CD14-positive monocyte (primary cell): ENCODE measurements at places on chromosomes 13 and 19. TPM values are rescaled to one million over a fixed set of nuclear protein-coding genes. Genes with fewer than 3 reads are reported as not detected.

The KIR2DL3 gene
- polyA plus RNA-seq, result not detected

The ADAMTS10 gene
- polyA plus RNA-seq, result not detected

The RHPN2 gene
- polyA plus RNA-seq, result 0.23 and 0.93 TPM in 2 replicates

The CYP4F12 gene
- not detected for polyA plus RNA-seq

The ADGRE1 gene
- 37.7 TPM for polyA plus RNA-seq

The KIR2DL4 gene
- polyA plus RNA-seq, result 0.12 TPM

The CALR3 gene
- not detected in 2 replicates for polyA plus RNA-seq

The FRY gene
- polyA plus RNA-seq, result 5.0 TPM

The HCST gene
- 264 and 521 TPM in 2 replicates for polyA plus RNA-seq

- no peak for DNase-seq
Measured at GRCh38 chr19:18385675-18386542, at the start of gene GDF15. Gene GDF15 (plus strand): TSS chr19:18386158. CDS start chr19:18386190, 32 bp downstream.

- peak; percentile 24 for DNase-seq
Measured at GRCh38 chr13:50292081-50292480, 276.8 kb downstream of the KCNRG start.

GRCh38 chr19:33150852-33151518, 19.1 kb downstream of the WDR88 start:
- no peak for DNase-seq

- DNase-seq, result no peak
Measured at GRCh38 chr19:16620018-16620417, 8.0 kb downstream of the MED26 start.

DNA sequence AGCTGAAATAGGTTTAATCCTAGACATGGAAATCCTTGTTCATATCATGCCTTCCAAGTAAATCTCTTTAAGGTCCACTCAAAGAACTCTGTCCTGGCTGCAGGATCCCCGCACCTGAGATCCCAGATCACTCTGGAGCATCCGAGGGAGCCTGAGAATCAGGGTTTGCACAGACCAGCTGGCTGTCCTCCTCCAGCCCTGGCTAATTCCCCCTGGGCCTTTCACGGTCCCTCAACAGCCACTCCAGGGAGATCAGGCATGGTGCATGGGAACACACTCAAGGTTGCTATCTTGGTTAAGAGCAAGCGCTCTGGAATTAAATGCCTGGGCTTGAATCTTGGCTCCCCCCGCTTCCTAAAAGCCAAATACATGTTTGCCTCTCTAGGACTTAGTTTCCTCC, 130.8 kb downstream of the IRS2 start:
- no peak for DNase-seq

DNA sequence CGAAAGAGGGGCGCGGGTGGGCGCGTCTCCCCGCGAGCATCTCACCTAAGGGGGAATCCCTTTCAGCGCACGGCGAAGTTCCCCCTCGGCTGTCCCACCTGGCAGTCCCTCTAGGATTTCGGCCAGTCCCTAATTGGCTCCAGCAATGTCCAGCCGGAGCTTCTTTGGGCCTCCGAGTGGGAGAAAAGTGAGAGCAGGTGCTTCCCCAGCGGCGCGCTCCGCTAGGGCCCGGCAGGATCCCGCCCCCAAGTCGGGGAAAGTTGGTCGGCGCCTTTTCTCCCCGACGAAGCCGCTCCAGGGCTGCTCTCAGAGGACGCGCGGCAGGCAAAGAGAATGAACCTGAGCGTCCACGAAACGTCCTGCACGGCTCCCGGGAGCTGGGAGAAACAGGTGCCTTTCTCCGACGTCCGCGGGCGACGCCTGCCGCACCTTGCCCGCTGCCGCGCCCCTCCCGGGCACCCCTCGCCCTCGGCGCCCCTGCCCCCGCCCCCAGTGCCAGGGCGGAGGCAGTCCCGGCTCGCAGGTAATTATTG, 366 bp upstream of the KL start:
- DNase-seq, result no peak

DNA sequence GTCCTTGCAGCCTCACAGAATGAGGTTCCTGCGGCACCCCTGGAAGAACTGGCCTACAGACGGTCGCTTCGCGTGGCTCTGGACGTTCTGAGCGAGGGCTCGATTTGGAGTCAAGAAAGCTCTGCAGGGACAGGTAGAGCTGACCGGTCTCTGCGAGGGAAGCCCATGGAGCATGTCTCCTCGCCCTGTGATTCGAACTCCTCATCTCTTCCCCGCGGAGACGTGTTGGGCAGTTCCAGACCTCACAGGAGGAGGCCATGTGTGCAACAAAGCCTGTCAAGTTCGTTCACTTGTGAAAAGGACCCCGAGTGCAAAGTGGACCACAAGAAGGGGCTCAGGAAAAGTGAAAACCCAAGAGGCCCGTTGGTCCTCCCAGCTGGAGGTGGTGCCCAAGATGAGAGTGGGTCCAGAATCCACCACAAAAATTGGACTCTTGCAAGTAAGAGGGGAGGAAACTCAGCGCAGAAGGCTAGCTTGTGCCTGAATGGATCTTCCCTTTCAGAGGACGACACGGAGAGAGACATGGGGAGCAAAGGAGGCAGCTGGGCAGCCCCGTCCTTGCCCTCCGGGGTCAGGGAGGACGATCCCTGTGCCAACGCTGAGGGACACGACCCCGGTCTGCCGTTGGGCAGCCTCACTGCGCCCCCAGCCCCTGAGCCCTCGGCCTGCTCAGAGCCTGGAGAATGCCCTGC, 23.4 kb upstream of the NDUFS7 start:
- DNase-seq, result no peak

DNA sequence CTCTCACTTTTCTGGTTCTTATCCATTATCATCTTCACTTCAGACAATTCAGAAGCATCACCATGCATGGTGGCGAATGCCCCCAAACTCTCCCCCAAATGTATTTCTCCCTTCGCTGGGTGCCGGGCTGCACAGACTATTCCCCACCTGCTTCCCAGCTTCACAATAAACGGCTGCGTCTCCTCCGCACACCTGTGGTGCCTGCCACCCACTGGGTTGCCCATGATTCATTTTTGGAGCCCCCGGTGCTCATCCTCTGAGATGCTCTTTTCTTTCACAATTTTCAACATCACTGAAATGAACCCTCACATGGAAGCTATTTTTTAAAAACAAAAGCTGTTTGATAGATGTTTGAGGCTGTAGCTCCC, 2.8 kb upstream of the F10 start:
- no peak for DNase-seq

DNA sequence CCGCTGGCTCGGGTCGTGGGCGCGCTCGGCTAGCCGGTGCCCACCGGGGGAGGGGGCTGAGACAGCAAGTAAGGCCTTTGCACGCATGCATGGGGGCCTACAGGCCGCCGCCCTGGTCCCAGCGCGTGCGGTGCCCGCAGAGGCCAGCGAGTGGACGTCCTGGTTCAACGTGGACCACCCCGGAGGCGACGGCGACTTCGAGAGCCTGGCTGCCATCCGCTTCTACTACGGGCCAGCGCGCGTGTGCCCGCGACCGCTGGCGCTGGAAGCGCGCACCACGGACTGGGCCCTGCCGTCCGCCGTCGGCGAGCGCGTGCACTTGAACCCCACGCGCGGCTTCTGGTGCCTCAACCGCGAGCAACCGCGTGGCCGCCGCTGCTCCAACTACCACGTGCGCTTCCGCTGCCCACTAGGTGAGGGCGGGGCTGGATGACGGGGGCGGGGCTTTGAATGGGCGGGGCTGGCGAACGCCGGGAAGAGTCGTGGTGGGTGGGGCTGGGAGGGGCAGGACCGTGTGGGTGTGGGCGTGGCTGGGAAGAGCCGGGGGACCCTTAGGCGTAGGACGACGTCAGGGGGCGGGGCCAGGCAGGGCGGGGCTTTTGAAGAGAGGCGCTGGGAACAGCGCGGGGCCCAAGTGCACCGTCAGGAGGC, 2.1 kb downstream of the CILP2 start:
- DNase-seq, result peak; percentile 83

- DNase-seq, result peak; percentile 57
Measured at GRCh38 chr19:6947745-6948144, 60.4 kb downstream of the ADGRE1 start.

DNA sequence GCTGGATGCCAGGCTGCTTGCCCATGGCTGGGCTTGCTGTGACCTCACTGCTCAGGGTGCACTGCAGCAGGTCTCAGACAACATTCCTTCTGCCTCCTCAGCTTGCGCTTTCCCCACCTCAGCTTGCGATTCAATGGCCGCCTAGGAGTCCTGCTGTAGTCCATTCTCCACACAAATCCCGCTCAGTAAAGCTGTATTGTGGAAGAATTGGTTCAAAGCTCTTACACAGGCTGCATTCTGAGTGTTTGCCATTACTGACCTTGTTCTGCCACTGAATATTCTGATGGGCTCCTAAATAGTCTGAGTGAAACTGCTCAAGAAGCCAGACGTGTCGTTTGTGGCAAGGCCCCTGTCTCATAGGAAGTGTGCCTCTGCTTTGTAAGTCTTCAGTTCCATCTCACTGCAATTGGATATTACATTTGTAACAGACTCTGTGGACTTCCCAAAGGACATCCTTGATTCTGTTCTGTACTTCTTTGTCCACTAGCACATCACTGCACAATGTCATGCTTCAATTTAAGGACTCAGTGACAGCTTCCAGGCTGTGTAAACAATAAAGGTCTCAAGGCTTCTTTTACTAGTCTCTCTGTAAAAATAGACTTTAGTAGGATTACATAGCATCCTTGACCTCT, 49.8 kb downstream of the KATNAL1 start:
- DNase-seq, result no peak

DNA sequence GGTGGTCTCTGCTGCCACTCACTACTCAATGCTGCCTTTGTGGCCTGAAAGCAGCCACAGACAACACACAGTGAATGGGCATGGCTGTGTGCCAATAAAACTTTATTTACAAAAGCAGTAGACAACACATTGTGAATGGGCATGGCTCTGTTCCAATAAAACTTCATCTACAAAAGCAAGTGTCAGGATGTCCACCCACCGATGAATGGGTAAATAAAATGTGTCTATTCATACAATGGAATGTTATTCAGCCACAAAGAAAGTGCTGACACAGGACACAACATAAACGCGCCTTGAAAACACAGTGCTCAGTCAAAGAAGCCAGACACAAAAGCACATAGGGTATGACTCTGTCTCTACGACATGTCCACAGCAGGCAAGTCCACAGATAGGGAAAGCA, 20.1 kb downstream of the ZSCAN5A start:
- no peak for DNase-seq

GRCh38 chr19:17331045-17331558, 3.6 kb downstream of the ANO8 start:
- no peak for DNase-seq

GRCh38 chr13:110630566-110631119, 15.3 kb downstream of the NAXD start:
- DNase-seq, result no peak

DNA sequence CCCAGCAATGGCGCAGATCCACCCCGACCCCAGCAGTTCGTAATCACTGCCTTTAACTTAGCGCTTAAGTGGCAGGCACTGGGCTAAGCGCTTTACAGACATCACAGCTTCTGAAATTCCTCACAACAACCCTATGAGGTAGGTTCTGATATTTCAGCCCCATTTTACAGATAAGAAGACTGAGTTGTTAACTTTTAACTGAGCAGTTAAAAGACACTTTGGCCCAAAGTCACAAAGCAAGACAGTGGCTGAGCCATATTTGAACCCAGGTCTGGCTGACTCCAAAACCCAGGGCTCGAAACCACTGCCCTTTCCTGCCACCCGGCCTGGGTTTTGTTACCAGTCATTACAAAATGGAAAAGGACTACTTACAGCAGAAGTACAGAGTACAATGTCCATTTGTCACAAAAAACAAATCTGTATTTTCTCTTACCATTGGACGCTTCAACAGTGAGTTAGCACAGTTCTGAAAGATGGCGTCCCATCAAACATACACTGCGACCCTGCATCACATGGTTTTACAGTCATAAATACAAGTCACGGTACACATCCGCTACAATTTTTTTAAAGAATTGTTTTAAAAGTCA, 8.5 kb downstream of the HNRNPL start:
- no peak for DNase-seq

DNA sequence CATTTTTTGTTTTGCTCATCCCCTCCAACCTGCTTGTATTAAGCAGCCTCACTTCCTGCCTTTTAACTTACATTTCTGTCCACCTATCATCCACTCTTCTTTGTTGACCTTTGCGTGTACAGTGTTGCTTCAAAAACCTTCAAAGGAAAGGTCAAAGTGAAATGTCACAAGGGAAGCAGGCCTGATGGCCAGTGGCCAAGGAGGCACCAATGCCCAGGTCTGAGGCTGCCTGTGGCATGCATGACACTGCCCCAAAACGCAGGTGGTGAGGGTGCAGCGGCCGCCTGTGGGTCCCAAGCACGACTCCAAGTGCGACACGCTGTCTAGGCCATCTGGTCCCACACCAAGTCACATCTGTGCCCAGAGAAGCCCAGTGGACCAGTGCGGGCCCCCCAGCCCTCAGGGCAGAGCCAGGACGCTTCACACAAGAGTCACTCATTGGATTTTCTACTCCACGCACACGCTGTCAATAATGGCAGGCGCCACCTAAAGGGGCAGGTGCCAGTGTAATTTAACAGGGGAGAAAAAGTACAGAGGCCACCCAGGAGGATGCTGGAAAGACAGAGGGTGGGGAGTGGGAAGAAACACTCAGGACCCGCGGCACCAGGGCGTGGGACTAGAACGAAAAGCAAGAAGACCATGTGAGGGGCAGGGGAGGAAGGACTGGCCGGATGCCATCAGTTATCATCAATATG, 23.5 kb downstream of the SLC7A1 start:
- no peak for DNase-seq

DNA sequence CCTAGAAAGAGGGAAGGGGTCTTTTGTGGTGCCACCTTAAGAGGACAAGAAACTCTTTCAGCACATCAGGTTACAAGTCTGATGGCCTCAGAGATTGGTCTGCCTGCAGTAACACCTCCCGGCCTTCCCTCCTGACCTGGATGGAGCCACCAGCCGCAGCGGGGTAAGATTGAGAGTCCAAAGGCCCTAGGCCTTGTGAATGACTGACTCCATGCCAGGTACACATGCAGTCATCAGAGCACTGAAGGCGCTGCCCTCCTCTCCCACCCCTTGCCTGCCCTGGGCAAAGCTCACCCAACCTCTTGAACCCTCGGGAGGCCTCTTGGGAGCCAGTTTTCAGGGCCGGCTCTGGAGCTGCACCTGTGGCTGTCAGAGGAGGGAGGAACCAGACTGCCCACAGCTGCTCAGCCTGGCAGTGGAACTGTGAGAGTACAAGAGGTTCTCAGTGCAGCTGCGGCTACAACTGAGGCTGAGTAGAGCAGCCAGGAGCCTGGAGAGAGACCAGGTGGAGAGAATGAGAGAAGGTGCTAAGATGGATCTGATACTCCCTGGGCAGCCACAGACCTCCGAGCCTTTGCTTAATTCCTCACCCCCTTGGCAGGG, 23.8 kb upstream of the C13orf42 start:
- DNase-seq, result no peak

GRCh38 chr13:29958476-29958875, 108.1 kb upstream of the UBL3 start:
- no peak for DNase-seq

DNA sequence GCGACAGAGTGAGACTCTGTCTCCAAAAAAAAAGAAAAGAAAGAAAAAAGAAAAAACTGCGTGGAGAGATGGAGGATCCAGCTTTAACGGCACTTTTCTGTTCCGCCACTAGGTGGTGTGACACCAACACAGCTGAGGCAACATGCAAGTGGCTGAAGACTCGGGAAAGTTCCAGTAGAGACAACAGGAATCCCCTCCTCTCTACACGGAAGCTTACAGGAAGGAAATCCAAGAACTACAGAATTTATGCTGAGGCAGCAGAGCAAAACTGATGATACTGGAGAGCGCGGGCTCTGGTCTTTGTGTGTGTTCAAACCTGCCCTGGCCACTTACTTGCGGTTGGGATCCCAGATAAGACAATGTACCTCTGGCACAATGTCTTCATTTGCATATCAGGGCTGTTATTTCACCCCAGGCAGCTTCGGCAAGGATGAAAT, 9.9 kb downstream of the RANBP3 start:
- DNase-seq, result peak; percentile 80
